ENCODE measurements at places on chromosomes 1 and 21.

- peak; percentile 20 for DNase-seq
Observed at GRCh38 chr21:42621166-42621818, 32.1 kb upstream of the PDE9A start.

DNA sequence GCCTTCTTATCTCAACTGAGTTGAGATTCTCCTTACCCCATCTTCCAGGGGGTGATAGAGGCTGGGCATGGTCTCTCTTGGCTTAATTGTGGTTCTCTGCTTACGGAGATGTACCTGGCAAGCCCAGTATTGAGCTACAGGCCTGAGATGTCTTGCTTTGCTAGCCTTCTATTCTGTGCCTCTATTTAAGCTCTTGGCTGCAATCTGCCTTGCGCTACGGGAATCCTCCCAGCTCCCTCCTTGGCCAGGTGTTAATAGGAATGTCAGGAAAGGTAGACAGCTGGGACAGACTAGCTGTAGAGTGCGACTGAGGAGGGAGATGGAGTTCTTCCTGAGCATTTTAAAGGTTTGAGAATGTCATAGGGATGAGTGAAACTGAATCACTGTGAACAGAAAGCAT, 10.6 kb upstream of the IKBKE start:
- DNase-seq, result no peak

- DNase-seq, result no peak
Observed at GRCh38 chr1:18142969-18143368, 35.4 kb downstream of the IGSF21 start.

- DNase-seq, result no peak
Observed at GRCh38 chr1:168751195-168751650, 22.2 kb upstream of the DPT start.

DNA sequence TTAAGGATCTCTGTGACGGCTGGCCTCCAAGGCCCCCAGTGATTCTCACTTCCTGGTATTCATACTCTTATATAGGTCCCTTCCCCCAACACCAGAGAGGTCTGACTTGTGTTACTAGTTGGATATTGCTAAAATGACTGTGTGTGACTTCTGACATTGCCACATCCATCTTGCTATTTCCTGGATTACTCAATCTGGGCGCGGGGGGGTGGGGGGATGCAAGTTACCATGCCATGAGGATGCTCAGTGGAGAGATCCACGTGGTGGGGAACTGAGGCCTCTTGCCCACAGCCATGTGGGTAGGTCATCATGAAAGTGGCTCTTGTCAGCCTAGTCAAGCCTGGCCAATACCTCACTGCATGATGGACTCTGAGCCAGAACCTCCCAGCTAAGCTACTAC, 117.0 kb downstream of the UBE2U start:
- no peak for DNase-seq

DNA sequence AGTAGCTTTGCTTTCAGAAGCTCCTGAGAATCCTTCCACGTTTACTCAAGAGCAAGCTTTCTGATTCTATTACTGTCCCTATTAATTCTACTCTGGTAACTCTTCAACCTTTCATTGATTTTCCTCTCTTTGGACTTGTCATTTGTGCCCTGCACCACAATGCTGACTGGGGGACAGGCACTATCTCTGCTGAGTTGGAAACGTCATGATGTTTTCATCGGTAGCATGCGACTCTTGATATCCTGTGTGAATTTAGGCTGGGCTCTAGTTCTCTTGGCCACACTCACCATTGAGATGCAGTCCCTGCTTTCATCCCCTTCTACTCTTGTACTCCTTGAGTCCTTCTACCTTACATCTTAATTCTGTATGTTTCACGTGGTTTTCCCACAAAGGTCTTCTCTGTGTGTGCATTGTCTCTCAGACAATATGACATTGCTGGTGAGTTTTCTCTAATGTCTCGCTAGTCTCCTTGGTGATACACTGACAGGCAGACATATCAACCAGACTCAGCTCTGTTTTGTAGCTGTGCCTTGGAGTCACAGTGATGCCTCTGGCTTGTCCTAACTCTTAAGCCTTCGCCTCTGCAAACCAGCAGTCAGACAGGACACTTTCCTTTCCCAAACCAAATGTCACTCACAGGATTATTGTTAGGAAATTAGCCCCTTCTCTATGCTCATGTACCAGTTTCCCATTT, 223.6 kb upstream of the ADGRL2 start:
- DNase-seq, result no peak

DNA sequence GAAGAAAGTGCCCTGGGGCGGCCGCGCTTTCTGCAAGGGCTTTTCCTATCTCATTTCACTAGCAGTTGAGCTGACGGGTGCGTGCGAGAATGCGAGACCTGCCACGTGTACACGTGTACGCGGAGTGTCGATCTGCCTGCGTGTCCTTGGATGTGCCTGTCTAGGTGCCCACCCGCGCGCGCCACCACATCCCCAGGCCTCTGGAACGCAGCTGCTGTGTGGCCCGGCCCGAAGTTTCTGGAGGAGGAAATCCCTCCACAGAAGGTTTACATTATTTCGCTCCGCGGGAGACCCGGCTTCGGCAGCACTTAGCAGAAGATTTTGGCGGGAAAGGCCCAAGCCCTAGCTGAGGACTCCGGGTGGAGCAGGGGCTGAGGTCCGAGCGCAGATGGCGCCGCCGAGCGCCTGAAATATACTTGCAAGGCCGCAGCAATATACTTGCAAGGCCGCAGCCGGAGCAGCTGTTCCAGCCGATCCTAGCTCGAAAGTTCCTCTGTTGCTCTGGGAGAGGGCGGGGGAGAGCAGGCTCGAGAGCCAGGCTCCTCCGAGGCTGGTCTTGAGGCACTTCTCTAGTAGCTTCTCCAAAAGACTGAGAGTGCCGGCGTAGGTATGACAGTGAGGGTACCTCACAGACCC, 3.9 kb downstream of the TBX15 start:
- peak; percentile 98 for DNase-seq

- no peak for DNase-seq
Observed at GRCh38 chr1:153541641-153542590, 1.2 kb upstream of the S100A5 start.

GRCh38 chr1:226545836-226546596, 2.5 kb upstream of the STUM start:
- no peak for DNase-seq

DNA sequence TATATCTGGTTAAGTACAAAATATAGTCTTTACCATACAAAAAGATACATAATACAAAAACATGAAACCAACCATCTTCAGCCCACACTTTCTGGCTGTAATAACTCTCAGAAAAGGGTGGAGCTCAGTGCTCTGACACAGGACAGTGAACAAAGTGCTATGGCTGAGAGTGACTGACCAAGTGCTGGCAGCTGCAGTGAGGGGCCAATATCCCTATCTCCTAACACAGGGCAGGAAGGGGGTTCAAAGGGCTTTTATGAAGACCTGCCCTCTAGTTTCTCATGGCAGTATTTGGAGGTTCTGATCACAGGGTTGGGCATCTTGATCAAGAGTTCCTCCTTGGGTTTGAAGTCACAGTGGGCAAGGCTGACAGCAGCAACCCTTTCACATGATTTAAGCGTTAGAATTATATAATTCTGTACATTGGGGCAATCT, 3.9 kb downstream of the TXNIP start:
- no peak for DNase-seq

DNA sequence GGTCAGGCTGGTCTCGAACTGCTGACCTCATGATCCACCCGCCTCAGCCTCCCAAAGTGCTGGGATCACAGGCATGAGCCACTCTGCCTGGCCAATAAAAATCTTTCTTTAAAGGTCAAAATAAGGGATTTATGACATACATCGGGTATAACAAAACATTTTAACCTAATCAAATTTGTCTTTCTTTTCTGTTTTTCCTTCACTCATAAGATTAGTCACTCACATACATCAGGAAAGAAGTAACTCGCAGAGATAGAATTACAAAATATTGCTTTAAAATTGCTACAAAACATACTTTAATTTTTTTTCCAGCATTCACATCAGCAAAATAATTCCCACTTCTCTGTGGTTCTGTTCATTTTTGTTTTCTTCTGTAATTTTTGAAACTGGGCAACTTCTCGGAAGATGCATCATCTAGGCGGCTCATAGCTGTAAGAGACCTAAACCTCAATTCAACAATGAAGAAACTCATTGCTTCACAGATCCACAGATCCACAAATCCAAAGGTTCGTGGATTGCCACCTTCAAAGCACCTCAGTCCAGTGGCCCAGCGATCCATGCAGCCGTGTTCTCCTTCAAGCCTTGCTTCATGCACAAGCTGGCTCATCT, 39.7 kb downstream of the NEK2 start:
- DNase-seq, result no peak

DNA sequence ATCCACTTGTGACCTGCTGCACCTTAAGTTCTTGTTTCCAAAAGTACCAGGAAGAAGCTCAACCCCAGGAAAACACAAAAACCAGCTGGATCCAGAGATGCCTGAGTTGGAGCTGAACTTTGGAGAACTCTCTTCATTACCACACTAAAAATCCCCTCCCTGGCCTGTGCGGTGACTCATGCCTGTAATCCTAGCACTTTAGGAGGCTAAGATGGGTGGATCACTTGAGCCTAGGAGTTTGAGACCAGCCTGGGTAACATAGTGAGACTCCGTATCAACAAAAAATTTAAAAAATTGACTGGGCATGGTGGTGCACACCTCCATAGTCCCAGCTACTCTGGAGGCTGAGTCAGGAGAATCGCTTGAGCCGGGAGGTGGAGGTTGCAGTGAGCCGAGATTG, 6.2 kb downstream of the MAP1LC3C start:
- no peak for DNase-seq

GRCh38 chr1:46529031-46529630, 22.3 kb downstream of the KNCN start:
- DNase-seq, result no peak

GRCh38 chr1:96363826-96364225, 357.8 kb upstream of the PTBP2 start:
- DNase-seq, result no peak

GRCh38 chr1:179875596-179876299, 1.9 kb downstream of the TOR1AIP2 start:
- no peak for DNase-seq

DNA sequence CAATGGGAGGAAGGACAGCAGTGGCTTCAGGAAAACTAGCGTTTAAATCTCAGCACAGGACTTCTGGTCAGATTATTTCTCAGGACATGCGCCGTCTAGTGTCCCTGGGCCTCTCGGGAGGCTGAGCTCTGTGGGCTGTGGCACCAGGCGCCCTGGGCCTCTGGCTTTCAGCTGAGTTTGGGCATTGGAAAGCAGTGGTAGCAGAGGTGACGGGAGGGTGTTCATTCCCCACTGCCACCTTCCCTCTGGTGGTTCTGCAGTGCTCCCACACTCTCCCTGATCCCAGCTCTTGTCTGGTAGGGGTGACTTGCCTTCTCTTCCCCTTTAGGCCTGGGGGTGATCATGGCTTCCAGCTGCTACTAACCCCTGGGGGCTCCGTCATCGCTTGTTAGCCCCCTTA, 42.2 kb upstream of the USP1 start:
- DNase-seq, result no peak

DNA sequence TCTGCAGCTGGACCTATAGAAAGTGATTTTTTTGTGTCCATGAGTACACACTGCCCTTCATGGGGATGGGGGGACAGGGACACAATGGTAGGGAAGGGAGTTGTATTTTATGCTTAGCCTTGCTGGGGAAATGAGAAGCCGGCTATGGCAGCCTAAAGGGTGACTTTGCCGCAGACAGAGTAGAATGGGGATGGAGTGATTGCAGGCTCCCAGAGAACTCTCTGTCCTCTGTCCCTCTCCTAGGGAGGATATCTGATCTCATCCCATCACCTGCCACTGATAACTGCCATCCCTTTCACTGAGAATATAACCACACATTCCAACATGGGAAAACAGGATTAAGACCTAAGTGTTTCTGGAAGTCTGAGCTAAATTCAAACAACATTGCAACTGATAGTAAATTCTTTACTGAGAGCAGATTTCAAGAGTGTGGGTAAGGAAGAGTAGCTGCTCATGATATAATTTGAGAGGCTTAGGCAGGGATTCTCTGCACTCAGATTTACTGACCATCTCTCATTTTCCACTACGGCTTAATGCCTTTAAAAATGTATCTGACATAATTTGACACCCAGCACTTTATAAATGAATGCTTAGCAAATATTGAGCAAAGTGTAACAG, 13.9 kb downstream of the SH2D1B start:
- no peak for DNase-seq

- DNase-seq, result no peak
Observed at GRCh38 chr1:114082304-114082630, 71.4 kb downstream of the SYT6 start.

DNA sequence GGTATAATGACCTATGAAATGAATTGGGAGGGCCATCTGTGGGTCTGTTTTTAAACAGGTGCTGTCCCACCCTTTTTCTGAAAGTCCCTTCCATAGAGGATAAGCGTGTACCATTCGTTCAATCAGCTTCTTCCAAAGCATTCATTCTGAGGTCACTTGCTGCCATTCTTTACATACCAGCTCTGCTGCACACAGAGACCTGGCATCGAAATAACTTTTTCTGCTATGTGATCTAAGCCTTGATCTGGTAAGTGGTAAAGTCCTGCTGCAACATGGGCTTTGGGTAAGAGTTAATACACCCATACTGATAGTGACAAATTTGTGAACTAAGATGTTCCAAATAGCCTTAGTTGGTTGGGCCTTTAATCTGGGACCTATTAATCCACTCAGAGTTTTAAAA, 38.9 kb downstream of the DR1 start:
- DNase-seq, result no peak

- no peak for DNase-seq
Observed at GRCh38 chr1:78606274-78606673, 14.0 kb upstream of the IFI44L start.

- DNase-seq, result no peak
Observed at GRCh38 chr1:169133801-169134502, 27.5 kb downstream of the ATP1B1 start.

DNA sequence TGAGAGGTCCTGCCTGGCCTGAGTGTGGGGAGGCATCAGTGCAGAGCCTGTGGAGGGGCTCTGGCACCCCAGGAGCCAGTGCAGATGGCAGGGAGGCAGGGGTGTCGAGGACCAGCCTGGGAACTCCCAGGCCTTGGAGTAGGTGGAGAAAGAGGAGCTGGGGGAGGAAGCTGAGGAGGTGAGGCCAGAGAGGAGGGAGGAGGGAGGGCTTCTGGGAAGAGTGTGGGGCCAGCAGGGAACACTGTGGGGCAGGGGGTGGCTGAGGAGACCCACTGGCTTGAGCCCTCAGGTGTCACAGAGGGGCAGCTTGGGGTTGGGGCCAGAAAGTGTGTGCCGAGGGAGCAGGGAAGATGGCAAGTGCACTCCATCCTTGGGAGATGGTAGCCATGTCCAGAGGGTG, 3.8 kb downstream of the COQ8A start:
- DNase-seq, result no peak

DNA sequence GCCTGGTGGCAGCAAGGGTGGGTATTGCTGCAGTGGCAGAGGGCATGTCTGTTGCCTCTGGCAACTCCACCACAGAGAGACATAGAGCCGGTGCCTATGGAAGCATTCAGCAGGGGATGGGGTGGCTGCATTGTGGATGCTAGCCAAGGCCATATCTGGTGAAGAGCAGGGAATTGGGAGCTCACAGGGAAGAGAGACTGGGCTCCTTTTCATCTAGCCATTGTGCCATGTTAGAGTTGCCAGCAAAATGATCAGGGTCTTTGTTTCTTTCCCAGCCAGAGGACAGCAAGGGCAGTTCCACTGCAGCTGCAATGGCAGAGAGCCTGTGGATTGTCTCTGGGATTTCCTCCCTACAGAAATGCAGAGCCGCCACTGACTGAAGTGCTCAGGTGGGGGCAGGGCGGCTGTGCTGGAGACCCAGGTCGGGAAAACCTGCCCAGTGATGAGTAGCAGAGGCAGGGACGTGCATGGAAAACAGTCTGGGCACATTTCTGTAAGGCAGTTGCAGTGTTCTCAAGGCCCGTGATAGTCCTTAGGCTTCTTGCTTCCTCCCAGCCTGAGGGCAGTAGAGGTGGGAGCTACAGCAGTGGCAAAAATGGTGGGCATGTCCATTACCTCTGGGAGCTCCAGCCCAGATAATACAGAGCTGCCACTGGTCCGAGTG, 40.2 kb upstream of the CYP4X1 start:
- DNase-seq, result no peak

Measured in SJSA1 (cell line).